A549 treated with ZK216348 at 1 μM for 4 hours (cell line): ENCODE measurements at places on chromosomes 1 and 21. TPM values are rescaled to one million over a fixed set of nuclear protein-coding genes. Genes with fewer than 3 reads are reported as not detected.

IER5 gene
- 29.5 to 46.9 TPM (median 45.0 TPM) in 5 replicates for total RNA-seq

S100A7A gene
- not detected in 5 replicates for total RNA-seq

HMCN1 gene
- total RNA-seq: 0.03 to 0.42 TPM (median 0.07 TPM) in 5 replicates

TAF5L gene
- 18.2 to 24.9 TPM (median 20.8 TPM) in 5 replicates for total RNA-seq

PRDM16 gene
- 0.07 to 0.31 TPM (median 0.27 TPM) in 5 replicates for total RNA-seq

OVAAL gene
- total RNA-seq: 0.18 TPM in 1 of 5 replicates, not detected in the others

RGSL1 gene
- not detected in 5 replicates for total RNA-seq
